AG08395 (cell line): ENCODE measurements at places on chromosomes 3 and 15.

GRCh38 chr3:13145131-13145825 is 72.0 kb upstream of the IQSEC1 start:
- DNase-seq, result no peak

- DNase-seq, result peak; percentile 28
These were observed 305.1 kb downstream of the LSAMP start for GRCh38 chr3:116140100-116140689.

DNA sequence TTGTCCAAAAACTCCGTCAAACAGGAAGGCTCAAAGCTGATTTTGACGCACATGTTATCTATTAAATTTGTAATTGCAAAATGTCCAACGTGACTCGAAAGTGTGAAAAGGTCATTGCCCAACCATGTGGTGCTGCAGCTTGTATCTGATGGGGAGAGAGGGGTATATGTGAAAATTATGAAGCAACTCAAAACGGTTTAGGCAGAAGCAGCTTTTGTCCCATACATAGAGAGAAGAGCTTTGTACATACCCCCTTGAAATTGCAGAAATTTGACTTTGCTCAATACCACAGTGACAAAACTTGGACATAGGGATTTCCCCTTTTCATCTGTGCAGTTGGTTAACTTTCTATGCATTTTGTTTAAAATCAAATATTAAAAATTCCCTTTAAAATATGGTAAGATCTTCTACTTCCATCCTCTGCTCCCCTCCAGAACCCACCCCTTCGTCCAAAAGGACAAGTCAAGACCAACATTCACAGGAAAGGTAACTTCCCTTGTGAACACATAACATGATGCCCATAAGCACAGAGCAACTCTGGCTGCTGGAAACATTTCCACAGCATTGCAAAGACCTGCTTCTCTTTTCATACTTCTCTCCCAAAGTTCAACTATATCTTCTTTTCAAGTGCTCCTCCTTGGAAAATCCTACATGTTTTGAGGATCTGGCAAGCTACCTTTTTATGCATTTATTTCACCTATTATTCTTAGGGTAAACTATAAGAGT is 253.7 kb upstream of the THBS1 start:
- DNase-seq, result no peak

DNA sequence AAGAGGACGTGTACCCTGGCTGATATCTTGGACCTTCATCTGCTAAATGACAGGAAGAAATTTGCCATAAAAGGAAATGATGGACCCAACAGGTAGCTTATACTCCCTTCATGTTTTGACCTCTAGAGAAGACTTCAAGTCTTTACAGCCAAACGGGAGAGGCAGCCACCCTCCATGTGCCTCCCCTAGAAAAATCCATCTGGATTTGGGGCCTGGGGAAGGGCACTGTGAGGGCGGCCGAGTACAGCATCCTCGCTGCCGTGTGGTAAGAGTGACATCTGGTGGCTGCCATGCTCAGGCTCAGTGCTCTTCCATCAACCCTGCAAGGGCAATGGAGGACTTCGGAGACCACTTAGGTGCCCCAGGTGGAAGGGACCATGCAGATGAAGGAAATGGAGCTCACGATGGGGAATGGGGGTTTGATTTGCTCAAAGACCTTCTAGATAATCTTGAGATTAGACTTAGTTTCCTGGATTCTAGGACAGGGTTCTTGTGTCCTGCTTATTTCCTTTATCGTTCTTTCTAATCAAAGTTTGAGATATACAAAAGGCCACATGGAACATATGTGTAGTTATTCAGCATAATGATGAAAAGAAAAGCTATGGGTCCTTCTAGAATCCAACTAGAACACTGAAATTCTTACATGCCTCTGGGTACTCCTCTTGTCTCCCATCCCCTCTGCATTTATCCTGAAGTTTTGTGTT is 44.4 kb downstream of the AQP9 start:
- DNase-seq, result peak; percentile 85

GRCh38 chr3:70729845-70730244 is 417.4 kb upstream of the MDFIC2 start:
- no peak for DNase-seq

DNA sequence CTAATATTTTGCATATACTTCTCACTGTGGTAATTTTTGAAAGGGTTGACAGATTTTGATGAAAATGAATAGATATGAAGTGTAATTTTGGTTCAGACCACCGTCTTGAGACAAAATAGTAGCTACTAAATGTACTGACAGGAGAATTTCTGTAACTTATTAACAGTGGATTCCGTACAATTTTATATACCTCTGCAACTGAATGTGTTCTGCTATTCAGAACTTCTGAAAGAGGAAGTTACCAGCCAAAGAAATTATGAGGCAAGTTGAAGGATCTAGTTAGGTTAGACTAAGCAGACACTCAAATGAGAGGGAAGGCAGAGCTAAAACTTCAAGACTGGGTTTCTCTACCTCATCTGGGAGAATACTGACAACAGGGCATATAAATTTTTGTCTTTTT is 29.4 kb downstream of the GAP43 start:
- no peak for DNase-seq

GRCh38 chr3:27729325-27729724 is 7.2 kb upstream of the EOMES start:
- no peak for DNase-seq

DNA sequence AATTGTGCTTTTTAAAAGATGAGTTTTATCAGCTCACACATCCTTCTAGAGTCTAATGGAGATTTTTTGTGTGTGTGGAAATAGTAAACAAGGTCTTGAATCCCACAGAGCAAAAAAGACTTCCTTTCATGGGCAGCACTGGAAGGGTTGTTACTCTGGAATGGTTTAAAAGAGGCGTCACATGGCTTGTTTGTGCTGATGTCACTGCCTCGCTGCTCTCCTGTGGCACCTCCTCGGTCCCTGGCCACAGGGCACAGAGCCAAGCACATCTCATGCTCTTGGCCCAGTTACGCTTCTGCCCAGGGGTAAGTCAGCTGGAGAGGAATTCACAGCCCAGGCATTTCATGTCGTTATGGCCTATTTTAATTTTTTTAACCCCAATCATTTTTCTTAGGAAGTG is 53.2 kb downstream of the PGPEP1L start:
- peak; percentile 91 for DNase-seq

- DNase-seq, result peak; percentile 33
These were observed 4.0 kb downstream of the RASSF1 start for GRCh38 chr3:50336452-50337174.

DNA sequence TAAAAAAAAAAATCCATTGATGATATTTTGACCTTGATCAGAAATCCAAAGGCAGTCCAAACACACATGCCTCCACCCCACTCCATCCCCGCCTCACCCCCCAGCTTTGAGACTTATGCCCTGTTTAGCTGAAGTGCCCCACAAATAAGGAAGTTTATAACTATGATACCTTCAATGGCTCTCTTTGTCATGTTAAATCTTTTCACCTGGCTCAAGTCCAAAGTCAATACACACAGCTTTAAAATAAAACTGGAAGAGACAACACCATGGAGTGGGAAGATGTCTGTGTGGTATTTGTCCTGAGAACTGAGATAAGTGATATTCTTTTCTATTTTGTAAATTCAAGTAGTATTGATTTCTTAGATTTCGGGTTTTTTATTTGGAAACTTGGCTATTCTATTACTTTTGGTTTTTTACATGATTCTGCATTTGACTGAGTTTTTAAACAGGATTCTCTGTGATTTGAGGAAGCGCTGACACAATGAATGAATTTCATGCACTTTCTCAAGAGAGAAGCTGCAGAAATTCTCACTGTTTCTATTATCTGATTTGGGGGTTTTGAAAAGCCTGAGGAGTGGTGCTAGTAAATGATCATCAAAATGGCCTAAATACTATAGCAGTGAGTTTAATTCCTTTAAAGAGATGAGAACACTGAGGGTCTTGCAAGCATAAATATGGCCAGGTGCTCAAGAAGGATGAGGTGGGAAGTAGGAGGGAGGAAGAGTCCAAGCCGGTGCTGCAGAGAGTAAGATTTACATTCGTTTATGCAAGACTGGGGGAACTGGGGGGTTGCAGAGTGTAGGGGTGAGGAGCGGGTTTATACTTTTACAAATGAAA is 5.2 kb downstream of the FOXB1 start:
- no peak for DNase-seq

- no peak for DNase-seq
These were observed 17.9 kb downstream of the FAM174B start for GRCh38 chr15:92637626-92638025.

- DNase-seq, result peak; percentile 21
These were observed 13.0 kb downstream of the C3orf18 start for GRCh38 chr3:50554553-50554952.

DNA sequence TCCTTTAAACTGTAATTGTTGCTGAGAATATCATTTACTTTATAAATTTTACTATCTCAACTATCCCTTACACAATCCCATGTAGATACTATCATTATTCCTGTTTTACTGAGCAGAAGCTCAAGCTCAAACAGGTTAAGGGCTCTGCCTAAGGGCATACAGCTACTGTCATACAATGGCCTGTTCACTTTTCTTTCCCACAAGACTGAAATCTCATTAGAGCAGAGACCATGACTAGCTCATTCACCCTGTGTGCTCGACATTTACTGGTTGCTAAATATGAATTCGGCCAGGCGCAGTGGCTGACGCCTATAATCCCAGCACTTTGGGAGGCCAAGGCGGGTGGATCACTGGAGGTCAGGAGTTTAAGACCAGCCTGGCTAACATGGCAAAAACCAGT is 1.6 kb upstream of the MESP2 start:
- DNase-seq, result no peak

DNA sequence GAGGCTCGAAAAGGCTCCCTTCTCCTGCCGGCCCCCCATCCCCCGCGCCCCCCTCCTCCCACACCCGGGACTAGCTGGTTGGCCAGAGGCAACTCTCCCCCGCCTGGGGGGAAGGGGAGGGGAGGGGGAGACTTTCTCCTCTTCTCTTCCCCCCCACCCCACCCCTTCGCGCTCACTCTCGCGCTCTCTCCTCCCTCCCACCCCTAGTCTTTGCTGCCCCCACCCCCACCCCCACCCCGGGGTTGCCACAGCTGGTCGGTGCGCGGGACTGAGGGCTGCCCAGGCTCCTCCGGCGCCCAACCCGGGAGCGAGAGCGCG is 710 bp downstream of the MECOM start:
- DNase-seq, result no peak
